ENCODE measurements at places on chromosomes 5 and 9. TPM values are rescaled to one million over a fixed set of nuclear protein-coding genes. Genes with fewer than 3 reads are reported as not detected.

- no peak for DNase-seq
These were observed 171.1 kb downstream of the ARHGAP26 start for GRCh38 chr5:142941245-142941644.

DNA sequence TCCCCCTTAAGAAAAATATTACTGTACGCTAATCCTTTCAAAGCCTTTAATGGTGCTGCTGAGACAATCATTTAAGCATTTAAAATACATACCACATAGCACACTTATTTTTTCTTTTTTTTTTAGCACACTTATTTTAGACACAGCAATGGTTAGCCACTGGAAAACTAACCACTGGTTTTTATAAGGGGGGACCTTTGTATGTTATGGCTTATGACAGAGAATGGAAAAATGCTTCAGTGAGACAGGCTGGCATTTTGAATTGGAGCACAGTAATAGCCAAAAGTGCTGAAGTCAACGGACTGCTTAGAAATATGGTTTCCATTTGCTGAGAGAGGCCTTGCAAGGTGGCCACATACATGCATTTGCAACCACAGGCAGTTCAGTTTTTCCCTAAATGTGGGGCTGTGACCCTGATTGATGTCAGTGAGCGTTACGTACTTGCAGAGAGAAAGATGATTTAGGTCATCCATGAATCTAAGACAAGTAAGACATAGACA lies 28.5 kb downstream of the AOPEP start:
- DNase-seq = no peak

GRCh38 chr9:93280661-93281259 lies 96.8 kb downstream of the WNK2 start:
- no peak for DNase-seq

PCDHB10 gene
- 1.5 TPM for total RNA-seq

CDC20B gene
- total RNA-seq = 0.18 TPM

ABO gene
- 0.31 TPM for total RNA-seq

PRDM9 gene
- total RNA-seq = not detected

Measured in H9 (cell line).